ENCODE measurements at places on chromosomes 2 and 18. TPM values are rescaled to one million over a fixed set of nuclear protein-coding genes. Genes with fewer than 3 reads are reported as not detected.

NRP2 gene
- 4.7 TPM for total RNA-seq

PIEZO2 gene
- 0.78 TPM for total RNA-seq

AKAIN1 gene
- not detected for total RNA-seq

EDAR gene
- total RNA-seq = not detected

CCDC68 gene
- 1.8 TPM for total RNA-seq

TRIM43 gene
- total RNA-seq = not detected

LBX2 gene
- total RNA-seq = 0.17 TPM

HEATR5B gene
- total RNA-seq = 23.4 TPM

MYCN gene
- 1.00 TPM for total RNA-seq

CRYBA2 gene
- not detected for total RNA-seq

DNER gene
- 0.72 TPM for total RNA-seq

CKAP2L gene
- 0.34 TPM for total RNA-seq

- no peak for DNase-seq
Observed at GRCh38 chr2:142707318-142707717, 170.1 kb upstream of the KYNU start.

DNA sequence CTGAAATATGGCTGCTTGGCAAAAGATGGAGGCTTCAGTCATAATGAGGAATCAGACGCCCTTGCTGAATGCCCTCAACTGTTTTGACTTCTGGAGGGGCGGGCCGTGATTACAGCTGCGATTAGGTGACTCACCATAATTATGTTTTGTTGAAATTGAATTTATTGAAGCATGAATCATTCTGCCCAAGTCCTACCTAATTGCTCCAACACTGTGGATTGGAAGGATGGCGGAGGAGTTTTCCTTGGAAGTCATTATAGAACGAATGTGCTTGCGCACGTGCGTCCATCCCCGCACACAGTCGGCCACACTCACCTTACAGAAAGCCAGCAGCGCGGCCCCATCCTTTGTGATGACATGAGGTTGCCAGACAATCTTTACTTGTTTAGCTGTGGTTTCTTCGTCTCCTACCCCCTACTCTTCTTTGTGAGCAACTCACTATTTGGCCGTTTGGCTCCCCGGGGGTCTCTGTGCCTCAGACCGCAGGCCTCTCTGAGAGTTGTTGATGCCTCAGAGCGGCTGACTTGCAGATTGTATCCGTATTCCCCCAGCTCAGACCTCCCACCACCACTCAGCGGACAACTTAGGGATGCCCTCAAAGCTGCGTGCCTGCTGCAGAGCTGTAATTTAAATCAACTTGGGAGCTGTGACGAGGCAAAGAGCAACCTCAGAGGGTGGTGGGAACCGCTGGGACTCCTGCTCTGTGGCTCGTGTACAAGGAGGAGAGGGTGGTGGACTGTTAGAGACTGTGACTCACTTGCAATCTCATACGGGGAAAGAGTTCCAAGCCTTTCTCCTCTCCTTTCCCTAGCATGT lies 513.4 kb downstream of the TNS1 start:
- no peak for DNase-seq

DNA sequence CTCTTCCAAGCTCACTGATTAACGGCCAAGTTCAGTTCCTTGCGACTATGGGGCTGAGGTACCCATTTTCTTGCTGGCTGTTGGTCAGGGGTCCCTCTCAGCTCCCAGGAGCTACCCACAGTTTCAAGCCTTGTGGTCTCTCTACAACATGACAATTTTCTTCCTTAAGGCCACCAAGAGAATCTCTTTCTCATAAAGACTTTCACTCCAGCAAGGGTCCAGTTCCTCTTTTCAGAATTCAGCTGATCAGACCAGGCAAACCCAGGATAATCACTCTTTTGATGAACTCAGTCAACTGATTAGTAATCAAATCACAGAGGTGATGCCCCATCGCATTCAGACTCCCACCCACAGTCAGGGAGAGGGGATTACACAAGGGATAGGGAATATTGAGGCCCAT lies 129.7 kb downstream of the IRS1 start:
- no peak for DNase-seq

DNA sequence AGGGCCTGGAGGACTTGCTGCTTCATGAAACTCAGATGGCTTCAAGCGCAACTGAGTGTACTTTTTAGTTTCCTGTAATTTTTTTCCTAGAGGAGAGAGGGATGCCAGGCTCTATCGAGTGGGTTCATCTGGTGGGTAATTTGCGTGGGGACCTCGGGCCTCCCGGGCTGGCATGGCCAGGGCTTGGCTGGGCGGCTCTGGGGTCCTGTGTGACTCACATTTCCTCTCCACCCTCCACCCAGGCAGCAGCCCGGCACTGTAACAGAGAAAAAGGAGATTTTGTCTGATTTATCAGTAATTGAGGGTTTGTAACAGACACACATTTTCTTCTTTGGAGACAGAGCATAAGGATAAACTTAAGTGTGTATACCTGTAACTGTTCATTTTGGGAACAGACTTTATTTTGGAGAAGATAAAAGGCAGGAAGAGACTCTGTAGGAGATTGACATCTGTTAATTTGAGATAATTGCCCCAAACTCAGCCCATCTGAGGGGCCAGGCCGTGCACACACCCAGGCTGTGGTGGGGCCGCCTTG lies 64.3 kb downstream of the NFATC1 start:
- no peak for DNase-seq

GRCh38 chr2:235757640-235758039 lies 263.8 kb downstream of the AGAP1 start:
- DNase-seq = no peak

DNA sequence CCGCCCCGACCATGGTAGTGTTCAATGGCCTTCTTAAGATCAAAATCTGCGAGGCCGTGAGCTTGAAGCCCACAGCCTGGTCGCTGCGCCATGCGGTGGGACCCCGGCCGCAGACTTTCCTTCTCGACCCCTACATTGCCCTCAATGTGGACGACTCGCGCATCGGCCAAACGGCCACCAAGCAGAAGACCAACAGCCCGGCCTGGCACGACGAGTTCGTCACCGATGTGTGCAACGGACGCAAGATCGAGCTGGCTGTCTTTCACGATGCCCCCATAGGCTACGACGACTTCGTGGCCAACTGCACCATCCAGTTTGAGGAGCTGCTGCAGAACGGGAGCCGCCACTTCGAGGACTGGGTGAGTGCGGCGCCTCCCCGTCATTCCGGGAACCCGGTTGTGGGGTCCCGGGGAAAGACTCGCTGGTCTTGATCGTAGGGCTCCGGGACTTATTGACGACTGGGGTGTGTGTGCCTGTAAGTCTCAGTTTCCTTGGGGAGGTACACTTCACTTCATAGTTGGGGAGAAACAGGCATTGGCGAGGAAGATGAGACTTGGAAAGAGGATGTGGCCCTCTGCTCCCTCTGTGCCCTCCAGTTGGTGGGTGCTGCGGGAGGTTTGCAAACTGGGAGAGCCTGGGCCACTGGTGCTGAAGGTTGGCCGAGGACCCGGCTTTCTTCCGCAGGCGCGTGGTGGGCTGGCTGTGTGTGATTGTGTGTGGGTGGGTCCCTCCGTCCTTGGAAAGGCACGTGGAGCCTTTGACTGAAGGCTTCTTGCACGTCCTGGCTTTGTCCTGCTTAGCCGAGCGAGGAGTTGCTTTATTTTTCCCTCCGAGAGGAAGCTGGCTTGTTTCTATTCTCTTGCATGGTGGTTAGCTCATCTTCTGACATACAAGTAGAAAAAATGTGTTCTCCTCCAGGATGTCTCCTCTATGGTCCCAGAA lies 886 bp downstream of the PRKCE start:
- peak; percentile 41 for DNase-seq

- DNase-seq = no peak
Observed at GRCh38 chr2:66457545-66457944, 22.6 kb downstream of the MEIS1 start.

GRCh38 chr2:46002507-46002883 lies 294.7 kb upstream of the EPAS1 start:
- no peak for DNase-seq

- no peak for DNase-seq
Observed at GRCh38 chr2:85134896-85135659, 1.9 kb downstream of the TCF7L1 start.

GRCh38 chr2:171794918-171795317 lies 99.1 kb downstream of the SLC25A12 start:
- DNase-seq = no peak

- DNase-seq = no peak
Observed at GRCh38 chr2:38168710-38169480, 92.9 kb upstream of the CYP1B1 start.

GRCh38 chr2:190762566-190762965 lies 113.7 kb downstream of the NAB1 start:
- DNase-seq = no peak

DNA sequence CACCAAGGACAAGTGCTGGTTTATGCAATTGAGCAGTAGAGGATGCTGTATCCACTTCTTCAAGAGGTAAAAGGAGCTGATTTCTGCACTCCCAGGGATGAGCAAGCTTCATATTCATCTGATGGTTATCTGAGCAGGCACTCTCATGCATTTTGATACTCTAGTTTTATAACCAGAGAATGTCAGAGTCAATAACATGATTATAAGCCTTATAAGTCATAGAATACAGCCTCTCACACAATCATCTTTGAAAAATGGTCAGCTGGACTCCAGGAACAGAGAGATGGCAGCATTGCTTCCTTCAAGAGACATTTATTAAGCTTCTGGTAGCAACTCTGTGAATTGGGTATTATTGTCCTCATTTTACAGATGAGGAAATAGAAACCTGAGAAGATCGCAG lies 167.1 kb downstream of the SLC8A1 start:
- DNase-seq = no peak

DNA sequence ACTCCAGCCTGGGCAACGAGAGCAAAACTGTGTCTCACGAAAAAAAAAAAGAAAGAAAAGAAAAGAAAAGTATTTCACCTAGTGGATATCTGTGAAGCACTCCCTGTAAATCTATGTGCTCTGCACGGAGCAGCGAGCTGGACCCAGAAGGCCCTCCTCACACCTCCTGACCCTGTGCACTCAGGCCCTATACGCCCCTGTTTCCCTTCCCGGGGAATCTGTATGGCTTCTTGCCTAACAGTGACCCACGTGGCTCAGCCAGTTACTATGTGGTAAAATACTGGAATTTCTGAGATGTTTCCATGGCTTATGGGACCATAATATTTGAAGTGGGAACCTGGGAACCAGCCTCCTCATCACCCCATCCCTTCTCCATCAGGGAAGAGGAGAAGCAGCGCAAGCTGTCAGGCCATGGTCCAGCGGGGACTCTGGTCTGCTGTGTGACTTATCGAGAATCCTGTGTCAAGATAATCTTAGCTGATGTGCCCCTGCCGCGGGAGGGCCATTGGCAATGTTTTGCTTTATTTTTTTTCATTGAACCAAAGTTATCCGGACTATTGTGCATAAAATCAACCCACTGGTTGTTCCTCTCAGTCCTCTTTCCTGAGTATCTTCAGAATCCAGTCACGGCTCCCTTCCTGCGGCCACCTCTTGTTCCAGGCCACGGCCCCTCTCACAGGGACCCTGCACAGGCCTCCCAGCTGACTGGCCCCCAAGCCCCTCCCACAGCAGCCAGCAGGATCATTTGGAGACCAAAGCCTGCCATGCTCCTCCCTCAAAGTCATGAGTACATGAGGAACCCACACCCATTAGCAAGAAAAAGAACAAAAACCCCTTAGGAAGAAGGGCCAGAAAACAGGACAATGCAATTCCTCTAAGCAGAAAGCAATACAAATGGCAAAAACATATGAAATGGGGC lies 30.6 kb downstream of the SDC1 start:
- DNase-seq = no peak

DNA sequence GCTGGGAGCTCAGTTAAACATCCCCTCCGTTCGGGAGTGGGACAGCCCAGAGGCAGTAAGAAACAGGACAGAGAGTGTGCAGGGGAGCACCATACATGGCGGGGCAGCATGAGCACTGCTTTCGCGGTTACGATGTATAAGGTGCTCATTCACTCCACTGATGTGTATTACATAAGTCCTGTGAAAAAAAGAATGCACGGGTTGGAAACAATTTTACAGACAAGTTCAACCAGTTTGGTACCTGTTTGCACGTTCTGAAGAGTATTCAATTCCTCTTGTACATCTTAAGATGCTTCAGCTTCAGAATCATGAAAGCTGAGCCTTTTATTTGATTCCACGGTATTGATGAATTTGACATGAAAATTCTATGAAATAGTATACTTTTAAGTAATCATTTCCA lies 97.8 kb upstream of the NETO1 start:
- no peak for DNase-seq

- no peak for DNase-seq
Observed at GRCh38 chr2:168120310-168120709, 127.1 kb downstream of the STK39 start.

GRCh38 chr2:120744817-120745216 lies 9.1 kb downstream of the GLI2 start:
- DNase-seq = no peak

DNA sequence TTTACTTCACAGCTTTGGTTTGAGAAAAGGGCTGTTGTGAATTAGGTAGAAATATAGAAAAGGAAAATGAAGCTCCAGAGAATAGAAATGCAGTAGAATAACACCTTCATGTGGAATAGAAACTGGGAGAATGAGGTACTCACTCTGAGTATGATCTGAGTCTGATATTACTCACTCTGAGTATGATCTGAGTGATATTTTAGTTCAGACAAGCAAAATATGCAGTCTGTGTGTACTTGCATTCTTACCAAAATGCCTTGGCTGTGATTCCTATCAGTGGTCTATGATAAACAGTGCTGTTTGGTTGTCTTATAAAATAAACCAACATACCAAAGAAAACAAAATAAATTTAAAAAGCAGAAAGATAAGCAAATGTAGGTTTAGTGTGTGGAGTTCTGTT lies 487.6 kb downstream of the THSD7B start:
- no peak for DNase-seq

DNA sequence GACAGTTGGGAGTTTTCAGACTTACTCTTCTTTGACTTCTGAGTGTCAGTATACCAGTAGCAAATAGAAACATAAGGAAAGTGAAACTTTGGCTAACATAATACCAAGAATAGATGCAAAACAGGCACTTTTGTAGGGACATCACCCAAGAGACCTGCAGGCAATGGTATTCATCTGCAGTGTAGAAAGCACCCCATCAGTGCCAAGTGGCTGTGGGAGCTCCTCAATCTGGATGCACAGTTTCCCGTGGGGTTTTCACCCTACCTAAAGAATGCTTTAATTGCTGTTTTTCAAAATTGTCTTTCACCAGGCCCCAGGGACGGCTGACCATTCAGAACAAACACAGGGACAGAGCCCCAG lies 96.6 kb upstream of the GPR45 start:
- DNase-seq = no peak

- DNase-seq = no peak
Observed at GRCh38 chr2:241506793-241507429, 1.5 kb downstream of the STK25 start.

DNA sequence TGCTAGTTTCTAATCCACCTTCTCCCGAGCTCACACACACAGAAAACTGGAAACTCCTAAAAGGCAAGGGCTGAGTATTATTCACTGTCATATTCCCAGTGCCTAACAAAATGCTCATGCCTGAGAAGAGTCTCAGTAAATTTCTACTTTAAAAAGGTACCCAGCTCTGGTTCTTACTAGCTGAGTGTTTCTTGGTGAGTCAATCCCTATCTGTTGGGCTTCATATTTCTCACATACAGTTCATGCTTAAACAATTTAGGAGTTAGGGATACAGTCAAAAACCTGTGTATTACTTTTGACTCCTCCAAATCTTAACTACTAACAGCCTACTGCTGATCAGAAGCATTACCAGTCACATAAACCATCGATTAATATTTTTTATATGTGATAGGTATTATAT lies 204.9 kb downstream of the EN1 start:
- DNase-seq = no peak

- DNase-seq = no peak
Observed at GRCh38 chr2:10774394-10774793, 38.2 kb downstream of the PDIA6 start.

All from heart right ventricle (tissue), 16 donors.